K562 (cell line): ENCODE measurements at places on chromosomes 7 and 10. TPM values are rescaled to one million over a fixed set of nuclear protein-coding genes. Genes with fewer than 3 reads are reported as not detected.

GRCh38 chr10:1130995-1131790, 75.0 kb downstream of the WDR37 start:
- H3K27ac ChIP-seq, result no peak overlapping the region
- H3K4me3 ChIP-seq, result no peak overlapping the region
- no peaks in the 10 kb centered on the region for H3K4me1 ChIP-seq
- H3K27me3 ChIP-seq, result no peaks in the 10 kb centered on the region

DNA sequence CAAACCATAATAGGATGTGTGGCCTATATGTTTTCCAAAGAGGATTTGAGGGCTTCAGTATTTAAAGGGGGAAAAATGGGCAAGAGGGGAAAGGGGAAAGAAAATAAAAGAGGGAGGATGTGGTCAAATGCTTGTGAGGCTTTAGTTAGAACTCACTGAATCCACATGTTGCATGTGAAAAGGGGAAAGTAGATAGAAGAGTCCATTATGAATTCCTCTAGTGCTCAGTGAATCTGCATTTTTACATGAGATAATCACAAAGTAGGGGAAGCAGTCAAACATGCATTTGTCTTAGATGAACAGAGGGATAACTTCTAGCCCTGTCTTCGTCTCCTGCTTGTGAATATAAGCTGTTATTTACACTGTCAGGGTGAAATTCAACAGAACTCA, 24.6 kb upstream of the AKAP9 start:
- peaks cover 14% of the 10 kb centered on the region for H3K4me1 ChIP-seq
- no peak overlapping the region for H3K4me3 ChIP-seq
- H3K36me3 ChIP-seq, result no peaks in the 10 kb centered on the region
- no peaks in the 10 kb centered on the region for H3K27me3 ChIP-seq
- no peak overlapping the region for H3K27ac ChIP-seq

- H3K27ac ChIP-seq, result no peak overlapping the region
- no peaks in the 10 kb centered on the region for H3K36me3 ChIP-seq
- H3K27me3 ChIP-seq, result no peaks in the 10 kb centered on the region
- H3K4me3 ChIP-seq, result no peak overlapping the region
- H3K4me1 ChIP-seq, result no peaks in the 10 kb centered on the region
These were observed 290.5 kb upstream of the AKR1E2 start for GRCh38 chr10:4535521-4535920.

- H3K27ac ChIP-seq, result no peak overlapping the region
- no peaks in the 10 kb centered on the region for H3K27me3 ChIP-seq
- H3K36me3 ChIP-seq, result no peaks in the 10 kb centered on the region
- DNase-seq, result no peak
- no peak overlapping the region for H3K4me3 ChIP-seq
These were observed 663.3 kb downstream of the NRG3 start for GRCh38 chr10:82538272-82538671.

DNA sequence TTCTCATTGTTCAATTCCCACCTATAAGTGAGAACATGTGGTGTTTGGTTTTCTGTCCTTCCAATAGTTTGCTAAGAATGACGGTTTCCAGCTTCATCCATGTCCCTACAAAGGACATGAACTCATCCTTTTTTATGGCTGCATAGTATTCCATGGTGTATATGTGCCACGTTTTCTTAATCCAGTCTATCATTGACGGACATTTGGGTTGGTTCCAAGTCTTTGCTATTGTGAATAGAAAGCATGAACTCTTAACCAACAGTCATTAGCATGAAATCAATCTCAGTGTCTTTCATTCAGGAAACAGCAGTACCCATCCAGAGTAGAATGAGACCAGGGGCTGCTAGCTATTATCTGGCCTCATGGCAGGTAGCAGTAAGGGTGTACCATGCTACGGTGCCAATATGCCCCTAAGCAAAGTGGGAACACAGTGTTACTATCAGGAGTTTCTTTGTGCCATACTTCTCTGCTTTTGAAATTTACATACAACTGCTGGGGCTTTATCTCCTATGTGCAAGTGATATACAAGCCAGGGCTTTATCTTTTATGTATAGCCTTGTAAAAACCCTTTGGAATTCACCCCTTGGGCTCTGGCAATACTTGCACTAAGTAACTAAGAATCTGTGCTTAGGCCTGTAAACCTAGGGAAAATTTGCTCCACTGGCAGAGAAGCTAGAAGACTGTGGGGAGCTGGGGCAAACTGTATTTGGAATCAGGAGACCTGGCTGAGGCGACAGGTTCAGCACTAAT, 5.4 kb downstream of the PON2 start:
- DNase-seq, result no peak
- H3K36me3 ChIP-seq, result no peaks in the 10 kb centered on the region; the same call in 2 of the 3 replicates
- H3K27ac ChIP-seq, result no peak overlapping the region
- peaks cover 5% of the 10 kb centered on the region; the same call in 2 of the 3 replicates for H3K4me1 ChIP-seq

- DNase-seq, result no peak
- H3K36me3 ChIP-seq, result no peaks in the 10 kb centered on the region
- peaks cover 5% of the 10 kb centered on the region; the same call in 1 of the 2 replicates for H3K27me3 ChIP-seq
- H3K4me1 ChIP-seq, result no peaks in the 10 kb centered on the region
- H3K27ac ChIP-seq, result no peak overlapping the region
These were observed 7.6 kb downstream of the CUBN start for GRCh38 chr10:17122052-17122451.

GHRHR gene
- not detected in 2 replicates for total RNA-seq

TET1 gene
- total RNA-seq, result 20.6 and 21.3 TPM in 2 replicates

PLXDC2 gene
- 0.09 and 0.16 TPM in 2 replicates for total RNA-seq

DNA sequence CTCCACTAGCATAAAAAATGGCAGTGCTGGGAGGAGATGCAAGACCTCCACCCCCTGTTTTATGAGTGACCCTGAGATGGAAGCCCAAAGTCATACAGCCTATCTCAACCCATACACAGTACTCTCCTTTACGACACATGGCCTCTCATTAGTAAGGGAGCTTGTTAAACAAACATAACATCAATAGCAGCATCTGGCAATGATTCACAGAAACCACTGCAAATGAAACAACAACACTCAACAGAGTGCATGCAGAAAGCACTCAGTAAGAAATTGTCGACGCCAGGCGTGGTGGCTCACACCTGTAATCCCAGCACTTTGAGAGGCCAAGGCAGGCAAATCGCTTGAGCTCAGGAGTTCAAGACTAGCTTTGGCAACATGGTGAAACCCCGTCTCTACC, 27.5 kb upstream of the FIGNL1 start:
- H3K4me3 ChIP-seq, result no peak overlapping the region
- H3K4me1 ChIP-seq, result no peaks in the 10 kb centered on the region
- no peak overlapping the region for H3K27ac ChIP-seq
- no peaks in the 10 kb centered on the region for H3K36me3 ChIP-seq
- peaks cover 34% of the 10 kb centered on the region for H3K27me3 ChIP-seq

DNA sequence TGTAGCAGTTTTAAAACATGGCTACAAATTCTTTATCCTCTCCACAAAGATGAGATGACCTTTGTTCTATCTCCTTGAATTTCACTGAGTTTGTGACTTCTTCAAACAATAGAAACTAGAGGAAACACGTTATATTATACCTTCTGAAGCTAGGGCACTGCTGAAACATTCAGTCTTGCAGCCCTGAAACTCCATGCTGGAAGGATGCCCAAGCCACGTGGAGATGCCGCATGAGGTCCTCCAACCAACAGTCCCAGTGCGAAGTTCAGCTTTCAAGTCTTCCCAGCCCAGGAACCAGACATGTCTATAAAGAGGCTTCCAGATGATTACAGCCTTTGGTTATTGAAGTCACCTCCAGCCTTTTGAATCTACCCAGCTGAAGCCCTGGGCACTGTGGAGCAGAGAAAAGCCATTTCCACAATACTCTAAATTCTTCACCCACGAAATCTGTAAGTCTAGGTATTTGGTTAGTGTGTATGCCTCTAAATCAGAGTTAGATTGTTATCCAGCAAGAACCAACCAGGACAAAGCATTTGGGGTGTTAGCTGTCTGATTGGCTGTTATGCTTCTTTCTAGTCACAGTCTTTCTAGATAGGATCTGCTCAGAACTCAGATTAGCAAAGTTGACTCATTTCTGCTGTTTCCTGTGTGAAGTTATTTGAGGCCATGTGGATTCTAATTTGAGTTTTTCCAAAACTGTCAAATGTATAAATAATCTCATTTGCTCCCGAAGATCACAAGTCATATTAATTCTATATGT, 186.5 kb upstream of the TMEM72 start:
- H3K27me3 ChIP-seq, result no peaks in the 10 kb centered on the region
- H3K4me3 ChIP-seq, result no peak overlapping the region
- no peak for DNase-seq
- no peaks in the 10 kb centered on the region for H3K4me1 ChIP-seq

DNA sequence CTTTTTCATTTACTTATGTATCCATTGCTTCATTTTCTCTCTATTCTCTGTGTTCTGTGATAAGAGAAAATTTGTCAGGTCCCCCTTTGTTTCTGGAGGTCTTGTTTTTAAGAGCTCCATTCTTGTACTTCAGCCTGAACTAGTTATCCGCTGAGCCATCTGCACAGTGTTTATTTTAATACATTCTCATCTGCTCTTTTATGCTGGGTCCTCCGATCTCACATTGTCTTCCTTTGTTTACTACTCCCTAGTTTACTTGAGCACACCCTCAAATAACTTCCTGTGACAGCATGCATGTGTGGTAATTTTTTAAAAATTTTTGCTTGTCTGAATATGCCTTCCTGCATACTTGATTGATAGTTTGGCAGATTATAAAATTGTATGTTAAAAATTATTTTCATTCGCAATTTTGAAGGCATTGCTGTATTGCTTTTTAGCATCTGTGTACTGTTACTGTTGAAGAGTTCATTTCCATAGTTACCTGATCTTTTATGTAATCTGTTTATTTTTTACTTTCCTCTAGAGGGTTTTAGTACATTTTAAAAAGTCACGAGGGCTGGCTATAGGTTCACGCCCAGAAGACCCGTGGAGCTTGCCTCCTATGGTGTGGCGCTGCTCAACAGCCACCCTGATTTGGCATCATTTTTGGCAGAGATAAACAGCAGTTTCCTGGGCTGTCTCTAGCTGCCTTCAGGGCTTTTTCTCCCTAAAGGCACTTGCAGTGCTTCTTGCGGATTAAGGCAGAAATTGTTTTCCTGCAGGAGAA, 31.9 kb downstream of the RSBN1L start:
- H3K36me3 ChIP-seq, result peaks cover 5% of the 10 kb centered on the region; the same call in 1 of the 3 replicates
- no peak overlapping the region for H3K4me3 ChIP-seq
- peaks cover 11% of the 10 kb centered on the region; the same call in 1 of the 2 replicates for H3K4me1 ChIP-seq
- H3K27me3 ChIP-seq, result no peaks in the 10 kb centered on the region
- peak; percentile 64 for DNase-seq
